Activated effector memory CD4-positive, alpha-beta T cell treated with Interleukin-2 at 50 U/mL for 16 hours (primary cell): ENCODE measurements at places on chromosomes 4 and X.

GRCh38 chrX:134396174-134396573 is 63.8 kb upstream of the HPRT1 start:
- DNase-seq, result no peak

- DNase-seq, result no peak
Measured at GRCh38 chr4:145557720-145558119, 61.5 kb upstream of the MMAA start.

- no peak for DNase-seq
Measured at GRCh38 chr4:947491-947971, 15.3 kb downstream of the TMEM175 start.

GRCh38 chr4:131427000-131427399 is 1722.1 kb upstream of the PCDH10 start:
- no peak for DNase-seq
